ENCODE measurements at places on chromosomes 11 and 22. TPM values are rescaled to one million over a fixed set of nuclear protein-coding genes. Genes with fewer than 3 reads are reported as not detected.

NAV2 gene
- total RNA-seq: 3.2 TPM

DERL3 gene
- 0.72 TPM for total RNA-seq

ARHGEF17 gene
- 16.9 TPM for total RNA-seq

PHOX2A gene
- total RNA-seq: not detected

TRIM49 gene
- not detected for total RNA-seq
